GM20000 (cell line): ENCODE measurements at places on chromosomes 13 and 19.
A peak's percentile ranks its signal among the peaks of the same experiment; 100 is the strongest.

DNA sequence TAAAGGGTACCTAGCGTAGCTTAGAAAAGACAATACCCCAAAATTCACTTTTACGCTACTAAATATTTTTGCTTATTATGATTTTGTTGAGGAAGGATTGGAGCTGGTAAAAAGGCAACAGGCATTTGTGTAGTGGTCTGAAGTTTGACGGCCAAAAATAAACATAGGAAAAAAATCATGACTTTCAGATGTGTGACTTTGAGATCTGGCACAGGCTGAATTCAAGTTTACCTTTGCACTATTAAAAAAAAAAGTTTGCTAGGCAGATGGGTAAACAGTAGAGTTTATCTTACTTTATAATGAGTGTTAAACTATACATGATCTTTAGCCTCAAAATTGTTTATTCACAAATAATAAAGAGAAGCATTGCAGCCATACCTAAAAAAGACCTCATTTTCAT is 24.3 kb upstream of the INTS6 start:
- DNase-seq = no peak

DNA sequence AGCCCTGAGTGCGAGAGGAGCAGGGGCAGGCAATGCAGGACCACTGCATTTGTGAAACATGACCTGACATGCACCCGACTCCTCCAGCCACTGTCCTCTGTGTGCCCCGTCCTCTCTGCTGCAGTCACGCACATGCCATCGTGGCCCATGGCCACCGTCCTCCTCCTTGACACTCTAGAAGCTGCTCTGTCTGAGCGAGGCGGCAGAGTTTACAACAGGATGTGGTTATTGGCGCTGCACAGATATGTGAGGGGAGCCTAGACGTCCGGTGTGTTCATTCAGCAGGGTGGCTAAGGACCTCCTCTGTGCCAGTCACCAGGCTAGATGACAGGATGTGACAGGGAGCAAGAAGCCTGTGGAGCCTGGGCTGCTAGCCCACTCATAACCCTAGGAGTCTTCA is 277.8 kb downstream of the FOXO1 start:
- DNase-seq = peak; percentile 76

- DNase-seq = no peak
Measured at GRCh38 chr13:76937281-76937820, 11.0 kb upstream of the ACOD1 start.

GRCh38 chr19:54123682-54124081 is 8.1 kb downstream of the PRPF31 start:
- DNase-seq = no peak

DNA sequence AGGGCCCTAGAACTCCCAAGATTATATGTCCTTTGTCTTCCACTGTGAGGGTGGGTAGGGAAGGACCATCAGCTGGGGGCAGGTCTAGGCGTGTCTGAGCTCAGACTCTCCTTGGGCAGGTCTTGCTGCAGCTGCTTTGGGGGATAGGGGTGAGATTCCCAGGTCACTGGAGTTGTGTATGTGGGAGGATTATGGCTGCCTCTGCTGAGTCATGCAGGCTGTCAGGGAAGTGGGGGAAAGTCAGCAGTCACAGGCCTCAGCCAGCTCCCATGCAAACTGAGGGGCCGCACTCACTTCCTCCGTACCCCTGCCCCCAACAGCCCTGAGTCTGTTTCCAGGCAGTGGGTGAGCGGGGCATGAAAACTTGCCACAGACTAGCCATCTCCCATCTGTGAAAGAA is 600.8 kb downstream of the DIAPH3 start:
- no peak for DNase-seq

DNA sequence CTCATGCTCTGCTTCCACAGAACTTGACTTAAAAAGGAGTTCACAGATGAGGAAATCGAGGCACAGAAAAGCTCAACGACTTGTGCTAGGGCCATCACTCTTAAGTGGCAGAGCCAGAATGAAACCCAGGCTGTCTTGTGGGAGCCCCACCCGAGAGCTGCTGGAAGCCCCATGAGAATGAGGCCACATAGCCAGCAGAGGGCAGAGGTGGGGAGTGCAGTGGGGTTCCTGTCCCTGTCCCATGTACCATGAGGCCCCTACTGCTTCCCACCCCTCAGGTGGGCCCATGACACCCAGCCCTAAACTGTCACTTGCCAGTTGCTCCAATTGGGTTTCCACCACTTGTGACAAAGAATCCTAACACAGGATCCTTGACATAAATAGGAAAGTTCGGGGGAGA is 175.9 kb downstream of the IRS2 start:
- DNase-seq = no peak

GRCh38 chr13:49627831-49628652 is at the start of gene ARL11:
ARL11 (plus strand) TSS chr13:49628507; CDS start chr13:49630448, 1,941 bp downstream.
- peak; percentile 86 for DNase-seq

GRCh38 chr13:27961227-27962085 is 7.7 kb downstream of the CDX2 start:
- DNase-seq = peak; percentile 11

GRCh38 chr13:50277906-50278305 is 262.7 kb downstream of the KCNRG start:
- no peak for DNase-seq

- no peak for DNase-seq
Measured at GRCh38 chr19:36225219-36225892, 10.4 kb downstream of the ZNF146 start.

- no peak for DNase-seq
Measured at GRCh38 chr19:15479391-15480345, at the start of gene PGLYRP2. PGLYRP2 (minus strand) TSS chr19:15479501; CDS start chr19:15479371, 130 bp downstream.

- no peak for DNase-seq
Measured at GRCh38 chr13:42876887-42877545, 95.6 kb downstream of the FAM216B start.

DNA sequence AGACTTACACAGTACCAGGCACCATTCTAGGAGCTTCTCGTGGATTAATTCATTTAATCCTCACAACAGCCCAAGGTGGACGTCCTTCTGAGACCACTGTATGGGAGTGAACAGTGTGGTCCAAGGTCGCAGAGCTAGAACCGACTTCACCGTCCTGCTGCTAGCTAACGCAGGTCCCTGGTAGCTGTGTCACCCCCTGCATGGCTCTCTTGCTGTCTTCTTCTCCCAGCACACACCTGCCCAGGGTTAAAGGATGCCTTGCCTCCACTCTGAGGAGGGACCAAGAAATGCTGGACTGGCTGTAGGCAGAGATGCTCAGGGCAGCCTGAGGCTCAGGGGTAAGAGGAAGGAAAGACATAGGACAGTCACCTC is 3.0 kb downstream of the AKT2 start:
- DNase-seq = no peak

- DNase-seq = no peak
Measured at GRCh38 chr19:4058693-4059452, 7.8 kb downstream of the ZBTB7A start.

DNA sequence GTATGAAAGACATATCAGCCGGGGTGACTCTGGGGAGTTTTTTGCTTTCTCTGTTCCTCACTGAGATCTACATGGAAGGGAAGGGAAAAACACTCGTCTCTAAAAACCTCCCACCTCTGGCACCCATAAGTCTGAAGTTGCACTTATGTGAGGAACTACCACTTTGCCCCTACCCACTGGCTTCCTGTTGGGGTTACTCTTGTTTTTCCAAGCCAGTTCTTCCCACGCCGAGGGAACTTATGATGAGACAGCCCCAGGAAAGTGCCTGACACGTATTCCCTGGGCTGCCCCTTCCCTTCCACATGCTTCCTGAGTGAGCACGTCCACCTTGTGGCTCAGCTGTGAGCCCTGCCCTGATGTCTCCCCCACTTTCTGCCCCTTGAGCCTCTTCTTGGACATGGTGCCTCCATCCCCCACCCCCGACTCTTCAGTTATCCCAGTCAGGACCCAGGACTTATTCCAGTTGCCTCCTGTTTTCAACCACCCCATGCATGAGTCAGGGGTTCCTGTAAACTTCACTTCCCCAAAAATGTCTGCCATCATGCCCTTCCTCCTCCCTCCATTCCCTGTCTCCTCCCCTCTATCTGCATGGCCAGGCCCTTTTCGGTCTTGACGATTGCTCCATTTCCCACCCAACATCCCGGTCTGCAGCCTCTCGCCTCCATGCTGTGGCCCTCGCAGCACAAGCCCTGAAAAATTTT is 5.1 kb upstream of the SIGLEC7 start:
- DNase-seq = no peak

DNA sequence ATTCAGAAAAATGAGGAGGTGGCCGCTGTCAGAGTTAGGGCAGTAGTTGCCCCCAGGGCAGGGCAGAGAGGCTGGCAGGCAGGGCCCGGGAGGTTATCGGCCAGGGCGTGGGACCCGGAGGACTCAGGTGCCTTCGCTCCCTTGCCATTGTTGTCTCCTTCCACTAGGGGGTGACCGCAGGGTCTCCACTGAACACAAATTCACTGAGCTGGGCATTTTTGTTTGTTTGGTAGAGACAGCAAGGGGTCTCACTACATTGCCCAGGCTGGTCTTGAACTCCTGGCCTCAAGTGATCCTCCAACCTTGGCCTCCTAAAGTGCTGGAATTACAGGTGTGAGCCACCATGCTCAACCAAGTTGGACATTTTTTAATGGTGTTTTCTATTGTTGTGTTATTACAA is 25.1 kb downstream of the CARS2 start:
- no peak for DNase-seq

DNA sequence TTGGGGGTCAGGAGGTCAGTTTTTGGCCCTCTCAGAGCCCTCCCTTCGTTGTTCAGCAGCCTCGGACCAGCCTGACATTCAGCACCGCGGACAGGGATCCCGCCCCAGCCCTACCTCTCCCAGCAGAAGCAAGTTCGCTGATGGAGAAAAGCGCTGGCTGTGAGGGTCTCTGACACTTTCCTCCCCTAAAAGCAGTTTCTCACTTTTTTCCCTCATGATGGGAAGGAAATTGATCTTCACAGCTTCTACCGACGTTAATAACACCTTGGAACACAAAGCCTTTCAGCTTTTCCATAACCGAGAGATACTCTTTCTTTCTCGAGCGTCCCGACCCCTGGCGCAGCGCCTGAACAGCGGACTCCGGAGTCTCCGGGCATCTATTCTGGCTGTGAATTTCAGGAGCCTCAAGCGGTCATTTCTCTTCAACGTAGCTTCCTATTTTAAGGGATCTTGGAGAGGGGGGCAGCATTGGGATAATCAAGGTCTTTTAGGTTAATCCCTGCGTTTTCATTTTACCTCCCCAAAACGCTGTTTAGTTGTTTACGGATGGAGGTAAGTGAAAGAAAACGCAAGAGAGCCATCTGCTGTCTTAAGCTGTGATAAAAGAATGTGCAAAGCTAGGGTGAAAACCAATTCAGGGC is 467.2 kb downstream of the ITGBL1 start:
- DNase-seq = no peak

GRCh38 chr19:7933411-7933810 is 7.5 kb upstream of the CTXN1 start:
- DNase-seq = no peak

- DNase-seq = no peak
Measured at GRCh38 chr13:75222031-75222430, 259.9 kb downstream of the TBC1D4 start.

DNA sequence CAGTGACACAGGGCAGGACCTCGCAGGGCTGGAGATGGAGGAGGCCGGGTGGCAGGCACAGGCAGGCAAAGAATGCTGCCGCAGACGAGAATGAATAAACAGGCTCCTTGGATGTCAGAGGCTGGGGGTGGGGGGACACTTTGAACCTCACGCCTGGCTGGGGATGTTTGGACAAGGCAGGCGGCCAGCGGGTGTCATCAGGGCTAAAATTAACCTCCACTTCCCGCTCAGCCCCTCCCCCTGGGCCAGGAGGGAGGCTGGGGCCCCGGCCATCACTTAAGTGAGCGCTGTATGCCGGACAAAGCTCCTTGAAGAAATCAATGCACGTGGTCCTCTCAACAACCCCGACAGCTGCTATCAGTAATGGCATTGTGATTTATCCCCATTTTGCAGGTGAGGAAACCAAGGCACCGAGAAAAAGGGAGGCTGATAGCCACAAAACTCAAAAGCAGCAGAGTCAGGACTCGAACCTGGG is 10.3 kb upstream of the FUT5 start:
- DNase-seq = no peak

- DNase-seq = peak; percentile 70
Measured at GRCh38 chr19:459724-460511, 915 bp downstream of the SHC2 start.

DNA sequence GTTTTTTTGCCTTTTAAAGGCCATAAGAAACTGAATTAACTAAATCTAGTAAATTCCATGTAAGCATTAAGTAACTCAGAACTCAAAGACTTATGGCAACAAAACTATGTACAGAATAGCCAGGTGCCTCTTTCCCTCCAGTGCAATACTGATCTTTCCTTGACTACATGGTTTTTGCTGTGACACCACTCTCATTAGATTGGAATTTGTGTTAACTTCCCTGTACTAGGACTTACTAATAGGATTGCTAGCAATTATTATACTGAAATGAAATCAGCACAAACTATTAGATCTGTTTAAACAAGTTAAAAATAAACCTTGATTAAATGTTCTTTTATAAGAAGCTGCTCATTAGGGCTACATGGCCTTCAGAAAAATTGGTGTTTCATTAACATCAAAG is 96.3 kb downstream of the DACH1 start:
- no peak for DNase-seq

GRCh38 chr13:50075619-50076097 is 60.4 kb downstream of the KCNRG start:
- DNase-seq = no peak

GRCh38 chr13:35598233-35598632 is 121.7 kb upstream of the MAB21L1 start:
- no peak for DNase-seq

GRCh38 chr13:39876258-39876657 is 220.8 kb downstream of the COG6 start:
- no peak for DNase-seq

DNA sequence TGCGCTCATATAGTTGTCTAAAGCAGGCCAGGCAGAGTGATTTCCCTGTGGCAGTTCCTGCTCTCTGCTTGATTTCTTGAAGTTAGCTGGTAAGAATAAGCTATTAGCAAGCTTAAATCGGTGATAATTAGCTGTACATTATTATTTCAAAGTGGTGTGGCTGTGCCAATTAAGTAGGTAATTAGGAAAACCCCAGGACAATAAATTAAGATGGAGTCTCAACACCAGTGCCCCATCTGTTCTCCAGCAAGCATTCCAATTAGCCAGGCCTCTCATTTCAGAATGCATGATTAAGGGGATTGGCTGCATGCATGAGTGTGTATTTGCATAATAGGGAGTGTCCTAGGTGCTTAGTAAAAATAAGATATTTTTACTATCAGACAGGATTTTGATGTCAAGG is 342.3 kb downstream of the GPC5 start:
- DNase-seq = no peak

- DNase-seq = no peak
Measured at GRCh38 chr19:19418555-19419260, 13.2 kb downstream of the GATAD2A start.

GRCh38 chr19:44955505-44956439 is 592 bp downstream of the CLPTM1 start:
- DNase-seq = no peak

GRCh38 chr13:41548910-41549309 is 91.6 kb downstream of the RGCC start:
- no peak for DNase-seq

- DNase-seq = no peak
Measured at GRCh38 chr13:79435561-79435990, 29.5 kb upstream of the RBM26 start.

- DNase-seq = no peak
Measured at GRCh38 chr19:35040826-35041547, 534 bp upstream of the HPN start.
